Naive thymus-derived CD4-positive, alpha-beta T cell (primary cell): ENCODE measurements at places on chromosomes 6 and 20. TPM values are rescaled to one million over a fixed set of nuclear protein-coding genes. Genes with fewer than 3 reads are reported as not detected.

DNA sequence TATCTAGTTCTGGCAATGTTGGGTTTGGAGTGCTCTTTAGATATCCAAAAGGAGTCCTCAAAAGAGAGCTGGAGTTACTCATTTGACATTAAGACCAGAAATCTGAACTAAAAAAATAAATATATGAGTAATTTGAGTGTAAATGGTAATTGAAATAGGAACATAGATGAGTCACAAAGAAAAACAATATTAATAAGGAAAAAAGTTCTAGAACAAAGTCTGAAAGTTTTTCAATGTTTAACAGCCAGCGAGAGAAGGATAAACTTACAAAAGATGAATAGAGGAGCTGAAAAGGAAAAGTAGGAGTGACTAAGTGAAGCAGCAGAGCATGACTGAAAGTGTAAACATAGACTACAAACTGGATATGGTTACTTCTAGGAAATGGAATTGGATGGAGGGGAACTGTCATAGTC lies 46.8 kb downstream of the EPM2A start:
- no peak for DNase-seq

DNA sequence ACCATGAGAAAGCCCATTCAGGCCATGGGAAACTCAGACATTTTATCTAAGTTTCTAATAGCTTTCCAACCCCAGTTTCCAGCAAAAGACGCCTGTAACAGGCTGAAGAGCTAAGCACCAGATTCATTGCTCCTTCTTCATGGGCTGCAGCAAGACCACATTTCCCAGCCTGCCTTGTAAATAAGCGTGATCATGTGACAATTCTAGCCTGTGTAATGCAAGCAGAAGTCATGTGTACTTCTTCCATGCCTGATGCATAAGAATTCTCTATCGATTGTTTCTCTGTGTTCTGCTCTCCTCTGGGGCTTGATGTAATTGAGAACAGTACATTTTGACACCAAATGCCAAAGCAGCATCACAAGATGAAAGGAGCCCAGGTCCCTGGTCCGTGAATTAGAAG lies 6.8 kb downstream of the PCSK2 start:
- DNase-seq: no peak

GRCh38 chr20:11083841-11084240 lies 410.0 kb upstream of the JAG1 start:
- DNase-seq: no peak

DNA sequence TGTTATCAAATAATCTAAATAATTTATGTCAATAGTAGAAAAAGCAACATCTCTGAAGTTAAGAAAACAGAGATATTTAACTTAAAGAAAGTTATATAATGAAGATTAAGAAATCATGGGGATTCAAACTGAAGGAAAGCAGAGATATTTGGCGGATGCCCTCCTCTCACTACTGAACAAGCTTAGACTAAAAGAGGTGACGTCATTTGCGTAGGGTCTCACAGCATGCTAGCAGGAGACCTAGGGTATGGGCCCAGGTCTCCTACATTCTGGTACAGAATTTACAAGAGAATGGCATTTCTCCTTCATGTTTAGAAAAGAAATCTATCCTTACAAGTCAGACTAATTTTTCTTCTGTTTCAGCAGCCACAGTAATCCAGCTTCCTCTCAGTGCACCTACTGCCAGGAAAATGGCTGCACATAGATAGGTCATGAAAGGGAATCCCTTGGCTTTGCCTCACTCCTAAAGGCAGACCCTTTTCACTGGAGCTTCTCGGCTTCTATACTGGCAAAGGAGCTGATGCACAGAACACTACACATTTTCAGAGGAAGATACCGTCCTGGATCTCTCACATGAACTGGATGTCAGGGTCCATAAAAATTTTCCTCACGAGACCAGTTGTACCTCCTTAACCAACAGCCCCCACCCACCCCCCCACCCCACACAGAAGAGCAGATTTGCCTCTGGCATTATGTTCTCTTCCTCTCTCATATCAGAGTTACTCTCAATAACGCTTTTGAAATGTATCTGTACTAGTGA lies 41.8 kb upstream of the DST start:
- DNase-seq: no peak

- DNase-seq: no peak
Measured at GRCh38 chr6:35587167-35587566, 74.5 kb upstream of the TULP1 start.

- no peak for DNase-seq
Measured at GRCh38 chr20:45323731-45324130, 15.6 kb upstream of the MATN4 start.

- DNase-seq: no peak
Measured at GRCh38 chr6:84773431-84774156, 9.2 kb upstream of the TBX18 start.

GRCh38 chr6:99745651-99746050 lies 139.0 kb downstream of the PRDM13 start:
- DNase-seq: no peak

GRCh38 chr6:90095788-90096187 lies 200.9 kb downstream of the BACH2 start:
- no peak for DNase-seq

DNA sequence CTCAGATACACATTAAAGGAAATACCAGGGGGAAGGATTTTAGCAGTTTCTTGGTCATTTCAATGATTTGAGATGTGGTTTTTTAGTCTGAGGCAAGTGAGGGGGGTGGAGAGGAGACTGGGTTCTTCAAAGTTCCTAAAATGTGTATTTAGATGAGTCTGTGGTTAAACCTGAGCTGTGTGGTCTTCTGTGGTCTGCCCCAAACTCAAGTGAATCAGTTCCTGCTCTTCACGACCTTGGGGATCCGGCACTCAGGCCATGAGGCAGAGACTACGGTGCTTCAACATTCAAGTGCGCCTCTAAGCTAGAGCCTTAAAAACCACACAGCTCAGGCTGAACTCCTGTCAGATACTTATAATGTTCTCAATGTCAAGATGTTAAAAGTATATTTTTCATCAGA lies 406.7 kb downstream of the LMBRD1 start:
- no peak for DNase-seq

DTD1 gene
- total RNA-seq: 12.7 TPM

BEND6 gene
- not detected for total RNA-seq

C20orf204 gene
- 4.7 TPM for total RNA-seq

CRISP3 gene
- not detected in 2 replicates for total RNA-seq

OR2B6 gene
- not detected in 2 replicates for total RNA-seq

MRPL14 gene
- total RNA-seq: 12.6 TPM

CALHM4 gene
- total RNA-seq: not detected

CD2AP gene
- 36.1 and 37.0 TPM in 2 replicates for total RNA-seq

HSPA12B gene
- total RNA-seq: not detected

TREM2 gene
- total RNA-seq: not detected
